Natural killer cell (primary cell): ENCODE measurements at places on chromosomes 3 and 15.

DNA sequence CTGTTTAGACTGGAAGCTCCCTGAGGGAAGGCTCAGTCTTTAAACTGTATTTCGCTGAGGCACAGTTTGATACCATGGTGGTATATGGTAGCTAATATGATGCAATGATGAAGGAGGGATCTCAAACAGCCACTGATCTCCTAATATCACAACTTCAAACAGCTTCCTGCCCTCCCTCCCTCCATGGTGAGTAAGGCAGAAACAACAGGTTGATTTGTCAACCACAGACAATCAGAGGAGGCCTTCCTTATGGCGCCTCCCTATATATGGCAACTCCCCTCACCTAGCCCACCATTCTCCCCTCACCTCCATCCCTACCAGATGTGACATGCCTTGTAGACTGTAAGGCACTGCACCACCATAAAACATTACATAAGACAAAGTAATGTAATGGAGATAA, 316.5 kb upstream of the ICE2 start:
- no peak overlapping the region for H3K4me3 ChIP-seq
- H3K27me3 ChIP-seq = no peaks in the 10 kb centered on the region
- peak; percentile 45 for DNase-seq
- H3K36me3 ChIP-seq = no peaks in the 10 kb centered on the region
- no peak overlapping the region for H3K27ac ChIP-seq
- peaks cover 20% of the 10 kb centered on the region for H3K4me1 ChIP-seq

DNA sequence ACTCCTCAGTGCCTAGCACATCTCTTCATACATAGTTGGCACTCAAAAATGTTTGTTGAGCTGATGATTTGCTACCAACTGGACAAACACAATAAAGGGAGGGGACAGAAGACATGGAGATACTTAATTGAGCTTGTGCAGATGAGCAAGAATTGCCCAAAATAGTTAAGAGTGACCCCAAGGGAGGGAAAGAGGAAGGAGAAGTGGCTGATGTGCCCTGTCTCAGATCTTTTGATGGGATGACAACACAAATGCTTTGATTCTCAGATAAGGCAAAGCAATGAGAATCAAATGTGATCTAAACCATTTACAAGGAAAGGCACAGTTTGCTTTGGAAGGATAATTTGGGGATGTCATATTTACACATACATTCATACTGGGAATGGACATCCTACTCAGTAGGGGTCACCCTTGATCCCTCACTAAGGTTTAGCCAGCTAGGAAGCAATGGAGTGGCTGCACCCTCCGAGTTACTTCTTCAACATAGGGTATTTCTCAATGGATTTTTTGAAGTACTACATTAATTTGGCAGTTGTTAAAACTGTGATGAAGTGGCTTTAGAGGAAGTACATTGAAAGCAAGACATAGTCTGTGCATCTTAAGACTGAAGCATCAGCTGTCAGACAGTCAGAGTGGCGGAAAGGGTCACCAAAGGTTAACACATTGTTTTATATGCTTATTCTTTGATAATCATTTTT, 21.9 kb upstream of the SSR3 start:
- H3K36me3 ChIP-seq = no peaks in the 10 kb centered on the region
- no peak overlapping the region for H3K27ac ChIP-seq
- H3K4me3 ChIP-seq = no peak overlapping the region
- H3K27me3 ChIP-seq = no peaks in the 10 kb centered on the region

DNA sequence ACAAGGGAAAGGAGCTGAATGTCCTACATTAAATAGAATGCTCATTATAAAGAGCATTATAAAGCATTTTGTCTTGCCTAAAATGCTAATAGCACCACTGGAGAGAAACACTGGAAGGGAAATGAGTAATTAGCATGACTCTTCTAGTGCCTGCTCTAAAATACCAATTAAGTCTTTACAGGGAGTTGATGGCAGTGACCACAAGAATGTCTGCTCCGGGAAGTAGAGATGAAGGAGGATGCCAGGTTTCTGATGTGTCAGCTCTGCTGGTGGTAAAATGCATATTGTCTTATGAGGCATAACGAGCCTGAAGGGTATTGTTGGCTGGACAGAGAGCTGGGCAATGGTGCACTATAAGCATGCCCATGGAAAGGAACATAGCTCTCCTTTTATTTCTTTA, 49.5 kb downstream of the MYLK start:
- H3K4me1 ChIP-seq = no peaks in the 10 kb centered on the region
- no peak for DNase-seq
- no peak overlapping the region for H3K4me3 ChIP-seq
- no peaks in the 10 kb centered on the region for H3K36me3 ChIP-seq
- H3K27ac ChIP-seq = no peak overlapping the region

DNA sequence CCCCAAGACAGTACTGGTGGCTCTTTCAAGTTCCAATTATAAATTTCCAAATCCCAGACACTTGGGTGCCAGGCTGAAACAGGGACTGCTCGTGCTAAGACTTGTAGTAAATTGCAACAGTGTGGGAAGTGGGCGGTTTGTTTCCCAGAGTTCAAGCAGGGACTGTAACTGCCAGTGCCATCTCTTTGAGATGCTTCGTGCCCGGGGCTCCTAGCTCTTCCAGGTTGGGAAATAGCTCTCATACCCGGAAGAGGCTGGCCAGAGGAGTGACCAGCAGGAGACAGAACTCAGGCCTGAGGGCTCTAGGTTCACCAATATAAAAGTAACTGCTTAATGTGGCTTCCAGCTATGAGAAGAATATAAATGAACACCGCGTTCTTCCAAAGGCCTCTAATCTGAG, 54.0 kb upstream of the NEO1 start:
- peaks cover 2% of the 10 kb centered on the region for H3K27me3 ChIP-seq
- H3K4me1 ChIP-seq = no peaks in the 10 kb centered on the region
- no peaks in the 10 kb centered on the region for H3K36me3 ChIP-seq
- no peak overlapping the region for H3K27ac ChIP-seq

- H3K4me1 ChIP-seq = no peaks in the 10 kb centered on the region
- H3K27ac ChIP-seq = no peak overlapping the region
- H3K4me3 ChIP-seq = no peak overlapping the region
- peaks cover 3% of the 10 kb centered on the region for H3K27me3 ChIP-seq
- DNase-seq = no peak
These were observed 72.8 kb upstream of the ZNF280D start for GRCh38 chr15:56806148-56806536.

DNA sequence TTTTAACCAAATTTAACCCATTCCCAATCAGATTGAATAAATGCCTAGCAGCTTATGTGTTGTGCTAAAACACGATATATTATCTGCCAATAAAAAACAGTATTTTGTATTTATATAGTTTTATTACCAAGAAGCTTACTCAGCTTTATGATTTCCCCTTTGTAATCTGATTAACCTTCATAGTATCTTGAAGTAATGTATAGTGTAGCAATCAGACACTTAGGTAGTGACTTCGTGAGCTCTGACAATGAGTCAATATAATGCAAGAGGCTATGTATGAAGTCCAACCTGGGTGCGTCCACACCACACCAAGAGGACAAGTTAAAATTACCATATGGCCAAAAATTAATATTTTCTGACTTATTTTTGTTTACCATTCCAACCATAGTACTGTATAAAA, 2.1 kb upstream of the CNBP start:
- H3K4me3 ChIP-seq = no peak overlapping the region
- no peak overlapping the region for H3K27ac ChIP-seq
- peaks cover 26% of the 10 kb centered on the region for H3K4me1 ChIP-seq
- no peak for DNase-seq

DNA sequence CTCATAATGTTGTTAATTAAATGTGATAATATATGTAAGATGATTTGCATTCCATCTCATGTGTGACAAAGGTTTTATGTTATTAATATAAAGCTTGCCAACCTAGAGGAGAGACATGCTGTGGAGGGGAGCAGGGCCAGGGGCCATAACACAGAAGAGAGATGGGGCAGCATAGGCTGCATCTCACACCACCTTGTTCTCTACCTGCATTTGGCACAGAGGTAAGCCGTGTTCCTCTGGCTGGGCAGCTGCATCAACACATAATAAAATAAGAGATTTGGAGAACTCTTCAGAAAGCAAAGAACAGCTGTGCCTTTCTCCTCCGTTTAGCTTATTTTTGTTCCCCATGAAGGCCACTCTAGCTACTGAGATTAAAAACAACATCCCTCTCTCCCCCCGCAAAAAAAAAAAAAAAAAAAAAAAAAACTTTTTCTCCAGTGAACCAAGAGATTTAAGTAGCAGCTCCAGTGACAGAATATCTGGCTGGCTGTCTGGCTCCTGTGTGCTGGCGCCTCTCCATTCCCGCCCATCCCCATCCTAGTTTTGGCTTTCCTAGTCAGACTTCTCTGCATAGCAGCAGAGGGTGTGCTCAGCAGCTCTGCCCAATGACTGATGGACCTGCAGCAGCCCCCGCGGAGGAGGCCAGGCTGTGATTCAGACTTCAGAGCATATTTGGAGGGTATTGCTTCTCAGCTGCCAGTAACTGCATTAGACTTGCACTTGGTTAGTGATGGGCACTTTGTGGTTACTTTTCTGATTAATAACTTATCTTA, 52.2 kb upstream of the STXBP5L start:
- no peaks in the 10 kb centered on the region for H3K27me3 ChIP-seq
- no peaks in the 10 kb centered on the region for H3K4me1 ChIP-seq
- H3K4me3 ChIP-seq = no peak overlapping the region
- no peak for DNase-seq
- no peaks in the 10 kb centered on the region for H3K36me3 ChIP-seq

- no peak overlapping the region for H3K4me3 ChIP-seq
- DNase-seq = no peak
- peak overlapping the region; percentile 85 for H3K27ac ChIP-seq
- H3K36me3 ChIP-seq = no peaks in the 10 kb centered on the region
- H3K27me3 ChIP-seq = no peaks in the 10 kb centered on the region
These were observed 30.7 kb upstream of the CYP11A1 start for GRCh38 chr15:74398183-74398582.

DNA sequence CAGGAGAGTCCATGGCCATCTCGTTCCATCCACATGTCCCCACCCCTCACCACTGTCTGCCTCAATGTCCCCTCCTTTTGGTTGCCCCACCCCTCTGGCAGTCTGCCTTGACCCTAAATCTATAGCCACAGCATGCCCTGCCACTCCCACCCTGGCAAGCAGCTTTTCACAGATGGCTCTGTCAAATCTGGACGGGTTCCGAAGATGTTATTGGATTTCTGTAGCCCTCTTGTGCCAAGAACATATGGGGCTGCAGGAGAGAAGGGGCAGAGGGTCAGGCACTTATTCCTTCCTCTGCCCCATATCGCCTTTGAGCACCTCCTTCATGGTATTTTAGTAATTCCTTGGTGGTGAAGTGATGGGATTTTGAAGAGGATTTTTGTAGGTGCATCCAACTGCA, 57.1 kb downstream of the EPHB1 start:
- no peak overlapping the region for H3K27ac ChIP-seq
- H3K4me3 ChIP-seq = no peak overlapping the region
- H3K4me1 ChIP-seq = peaks cover 6% of the 10 kb centered on the region
- H3K27me3 ChIP-seq = no peaks in the 10 kb centered on the region
- no peaks in the 10 kb centered on the region for H3K36me3 ChIP-seq

- DNase-seq = no peak
- no peak overlapping the region for H3K4me3 ChIP-seq
- H3K4me1 ChIP-seq = peaks cover 31% of the 10 kb centered on the region
- peak overlapping the region; percentile 67 for H3K27ac ChIP-seq
- H3K27me3 ChIP-seq = no peaks in the 10 kb centered on the region
These were observed 74.4 kb downstream of the DAPK2 start for GRCh38 chr15:63971904-63972303.

DNA sequence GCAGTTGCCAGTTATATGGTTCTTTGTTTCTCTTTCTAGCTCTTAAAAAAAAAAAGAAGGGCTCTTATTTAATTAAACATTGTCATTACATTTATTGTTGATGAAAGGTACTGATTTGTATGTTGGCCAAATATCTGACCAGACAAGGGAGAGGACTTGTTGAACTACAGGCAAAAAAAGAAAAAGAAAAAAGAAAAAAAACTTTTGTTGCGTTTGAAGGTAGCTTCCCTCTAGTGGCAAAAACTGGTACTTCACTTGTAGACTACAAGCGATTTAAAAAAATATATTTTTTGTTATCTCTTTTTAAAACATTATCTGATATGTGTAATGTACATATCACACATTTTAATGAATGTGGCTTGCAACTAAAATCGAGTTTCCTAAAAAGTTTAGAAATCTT, 280.6 kb downstream of the ROBO2 start:
- no peak overlapping the region for H3K27ac ChIP-seq
- no peaks in the 10 kb centered on the region for H3K27me3 ChIP-seq
- no peak for DNase-seq
- no peaks in the 10 kb centered on the region for H3K4me1 ChIP-seq
- H3K4me3 ChIP-seq = no peak overlapping the region
- no peaks in the 10 kb centered on the region for H3K36me3 ChIP-seq

- no peak overlapping the region for H3K4me3 ChIP-seq
- H3K27me3 ChIP-seq = no peaks in the 10 kb centered on the region
- no peaks in the 10 kb centered on the region for H3K4me1 ChIP-seq
- H3K27ac ChIP-seq = no peak overlapping the region
- peaks cover 23% of the 10 kb centered on the region for H3K36me3 ChIP-seq
These were observed 233.5 kb upstream of the ST8SIA2 start for GRCh38 chr15:92159906-92160841.

- H3K27me3 ChIP-seq = no peaks in the 10 kb centered on the region
- H3K27ac ChIP-seq = no peak overlapping the region
- peak; percentile 58 for DNase-seq
- no peak overlapping the region for H3K4me3 ChIP-seq
- H3K4me1 ChIP-seq = no peaks in the 10 kb centered on the region
These were observed 59.3 kb upstream of the CHMP2B start for GRCh38 chr3:87167628-87168456.

GRCh38 chr3:40598962-40599361, 74.2 kb downstream of the ZNF621 start:
- no peaks in the 10 kb centered on the region for H3K4me1 ChIP-seq
- DNase-seq = no peak
- H3K4me3 ChIP-seq = no peak overlapping the region
- no peaks in the 10 kb centered on the region for H3K36me3 ChIP-seq
- no peaks in the 10 kb centered on the region for H3K27me3 ChIP-seq
- H3K27ac ChIP-seq = no peak overlapping the region

DNA sequence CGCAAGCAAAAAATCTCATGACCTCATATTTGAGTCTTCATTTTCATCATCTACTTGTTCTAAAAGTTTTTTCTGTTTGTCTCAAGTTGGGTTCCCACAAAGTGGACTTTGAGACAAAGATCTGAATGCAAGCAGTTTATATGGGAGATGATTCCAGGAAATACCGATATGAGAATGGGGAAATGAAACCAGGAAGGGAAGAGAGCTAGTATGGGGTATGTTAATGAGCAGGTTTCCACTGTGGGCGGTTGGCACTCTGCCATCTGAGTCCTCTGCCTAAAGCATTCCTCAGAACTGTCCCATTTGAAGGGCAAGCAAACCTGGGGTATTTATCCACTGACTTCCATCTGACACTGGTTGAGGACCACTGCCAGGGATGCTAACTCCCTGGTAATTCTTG, 8.8 kb downstream of the ADPRH start:
- no peaks in the 10 kb centered on the region for H3K27me3 ChIP-seq
- no peaks in the 10 kb centered on the region for H3K4me1 ChIP-seq
- H3K36me3 ChIP-seq = no peaks in the 10 kb centered on the region

- no peaks in the 10 kb centered on the region for H3K27me3 ChIP-seq
- H3K36me3 ChIP-seq = no peaks in the 10 kb centered on the region
- H3K4me1 ChIP-seq = no peaks in the 10 kb centered on the region
- no peak for DNase-seq
- H3K4me3 ChIP-seq = no peak overlapping the region
- H3K27ac ChIP-seq = no peak overlapping the region
These were observed 36.2 kb upstream of the CLRN1 start for GRCh38 chr3:151008699-151009098.
